ENCODE measurements at places on chromosomes 16 and 17.

DNA sequence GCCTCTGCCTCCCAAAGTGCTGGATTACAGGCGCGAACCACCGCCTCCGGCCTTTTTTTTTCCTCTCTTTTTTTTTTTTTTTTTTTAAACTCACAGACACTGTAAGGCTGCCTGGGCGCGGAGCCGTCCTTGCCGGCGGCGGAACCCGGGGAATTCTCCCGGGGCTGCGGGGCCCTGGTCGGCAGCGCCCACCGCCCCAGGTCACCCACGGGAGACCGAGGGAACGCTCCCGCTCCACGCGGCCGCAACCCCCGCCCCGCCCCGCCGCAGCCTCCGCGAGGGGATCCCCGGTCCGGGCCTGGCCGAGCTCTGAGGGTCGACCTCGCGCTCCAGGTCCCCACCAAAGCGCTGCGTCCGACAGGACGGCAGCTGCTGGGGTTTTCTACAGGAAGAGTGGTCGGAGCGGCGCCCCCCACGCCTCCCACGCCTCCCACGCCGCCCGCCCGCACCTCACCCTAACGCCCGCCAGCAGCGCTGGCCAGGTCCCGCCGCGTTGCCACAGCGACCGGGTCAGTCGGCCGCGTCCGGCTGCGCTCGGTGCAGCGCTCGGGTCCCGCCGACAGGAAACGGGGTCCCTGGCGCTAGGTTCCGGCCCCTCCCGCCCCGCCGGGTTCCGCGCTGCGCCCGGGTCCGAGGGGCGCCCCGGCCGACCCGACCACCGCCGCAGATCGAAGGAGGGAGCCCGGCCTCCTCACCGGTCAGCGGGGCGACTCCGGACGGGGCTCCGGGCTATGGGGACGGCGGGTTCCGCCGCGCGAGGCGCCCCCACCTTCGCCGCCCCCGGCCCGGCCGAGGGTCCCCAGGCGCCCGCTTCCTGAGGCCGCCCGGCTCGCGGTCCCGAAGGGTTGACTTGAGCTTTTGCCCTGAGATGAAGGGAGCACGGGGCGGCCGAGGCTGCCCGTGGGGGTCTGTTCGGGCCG, at the start of gene CCDC57:
CCDC57 (minus strand) TSS at position 512 of the 920 bp plus-strand sequence. CDS start 10,898 bp downstream, outside the sequence.
- peak; percentile 87 for DNase-seq

DNA sequence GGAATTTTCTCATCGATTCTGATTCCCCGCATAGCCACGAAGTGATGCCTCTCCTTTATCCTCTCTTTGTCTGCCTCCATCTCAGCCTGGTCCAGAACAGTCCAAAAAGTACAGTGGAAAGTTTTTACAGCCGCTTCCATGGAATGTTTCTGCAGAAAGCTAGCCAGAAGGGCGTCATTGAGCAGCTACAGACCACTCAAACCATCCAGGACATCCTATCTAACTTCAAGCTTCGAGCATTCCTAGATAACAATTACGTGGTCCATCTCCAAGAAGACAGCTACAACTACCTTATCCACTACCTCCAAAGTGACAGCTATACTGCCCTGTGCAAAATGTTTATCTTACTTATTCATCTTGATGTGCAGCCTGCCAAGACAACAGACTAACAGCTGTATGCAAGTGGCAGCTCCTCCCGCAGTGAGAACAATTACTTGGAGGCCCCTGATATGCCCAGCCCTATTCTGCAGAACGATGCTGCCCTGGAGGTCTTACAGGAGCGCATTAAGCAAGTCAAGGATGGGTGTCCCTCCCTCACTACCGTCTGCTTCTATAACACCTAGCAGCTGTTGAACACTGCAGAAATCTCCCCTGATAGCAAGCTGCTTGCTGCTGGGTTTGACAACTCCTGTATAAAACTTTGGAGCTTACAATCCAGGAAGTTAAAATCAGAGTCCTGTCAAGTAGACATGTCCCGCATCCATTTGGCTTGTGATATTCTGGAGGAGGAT, 38.9 kb downstream of the SLFN12L start:
- no peak for DNase-seq

DNA sequence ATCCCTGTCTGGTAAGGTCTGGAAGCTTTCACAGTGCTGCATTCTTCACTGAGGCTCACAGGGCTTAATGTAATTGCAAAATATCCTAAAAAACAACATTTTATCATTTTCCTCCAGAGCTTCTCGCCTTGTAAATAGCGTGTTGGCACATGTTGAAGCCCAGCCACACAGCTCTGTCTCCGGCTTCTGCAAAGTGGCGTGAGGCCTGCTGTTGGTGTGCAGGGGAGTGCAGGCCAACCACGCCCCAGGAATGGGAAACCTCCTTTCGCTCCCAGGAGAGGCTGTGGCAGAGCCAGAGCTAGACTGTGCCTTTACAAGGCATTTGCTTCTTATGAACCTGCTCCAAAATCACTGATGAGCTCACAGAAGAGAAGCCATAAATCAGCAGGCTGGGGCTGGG, 248.2 kb upstream of the MAF start:
- no peak for DNase-seq

DNA sequence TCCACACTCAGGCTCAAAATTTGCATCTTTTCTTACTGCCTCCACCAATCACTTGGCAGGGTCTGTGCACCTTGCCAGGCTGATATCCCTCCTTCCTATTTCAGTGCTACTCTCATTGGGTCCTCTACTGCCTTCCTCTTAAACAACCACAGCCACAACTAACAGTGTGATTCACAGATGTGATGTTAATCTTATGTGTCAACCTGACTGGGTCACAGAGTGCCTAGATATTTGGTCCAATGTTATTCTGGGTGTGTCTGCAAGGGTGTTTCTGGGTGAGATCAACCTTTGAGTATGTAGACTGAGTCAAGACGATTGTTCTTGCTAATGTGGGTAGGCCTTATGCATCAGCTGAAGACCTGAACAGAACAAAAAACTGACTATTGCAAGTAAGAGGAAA, 51.3 kb upstream of the IRX6 start:
- DNase-seq = no peak

DNA sequence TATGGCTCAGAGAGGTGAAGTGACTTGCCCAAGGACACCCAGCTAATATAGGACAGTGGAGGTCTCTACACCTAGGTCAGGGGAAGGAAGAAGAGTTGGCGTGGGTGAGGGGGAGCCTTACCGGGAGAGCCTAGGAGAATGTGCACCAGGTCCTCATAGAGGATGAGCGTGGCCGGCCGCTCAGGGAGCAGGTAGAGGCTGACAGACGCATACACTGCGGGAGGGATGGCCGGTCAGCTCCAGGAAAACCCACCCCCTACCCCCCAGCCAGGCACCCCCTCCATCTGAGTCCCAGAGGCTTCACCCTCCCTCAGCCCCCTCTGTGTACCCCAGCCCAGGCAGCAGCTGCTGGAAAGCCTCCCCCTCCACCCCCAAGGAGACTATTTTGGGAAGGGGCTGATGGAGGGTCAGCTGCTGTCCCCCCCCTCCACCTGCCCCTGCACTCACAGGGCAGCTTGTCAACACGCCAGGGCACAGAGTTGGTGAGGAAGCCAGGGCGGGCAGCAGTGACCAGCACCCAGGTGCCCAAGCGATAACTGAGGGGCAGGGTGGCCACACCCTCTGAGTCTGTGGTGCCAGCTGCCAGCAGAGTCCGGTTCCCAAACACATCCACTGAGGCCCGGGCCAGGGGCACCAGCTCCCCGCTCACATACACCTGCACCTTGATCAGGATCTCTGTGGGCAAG, 4.1 kb downstream of the FAM171A2 start:
- no peak for DNase-seq

- DNase-seq = no peak
Observed at GRCh38 chr17:28760601-28761562, 17.1 kb downstream of the TRAF4 start.

GRCh38 chr16:87201790-87202189, 115.4 kb downstream of the C16orf95 start:
- no peak for DNase-seq

GRCh38 chr16:165539-166374, at the start of gene HBM:
Gene HBM, plus strand, starts transcription at chr16:165978. Its CDS starts 20 bp downstream, at chr16:165998.
- no peak for DNase-seq

DNA sequence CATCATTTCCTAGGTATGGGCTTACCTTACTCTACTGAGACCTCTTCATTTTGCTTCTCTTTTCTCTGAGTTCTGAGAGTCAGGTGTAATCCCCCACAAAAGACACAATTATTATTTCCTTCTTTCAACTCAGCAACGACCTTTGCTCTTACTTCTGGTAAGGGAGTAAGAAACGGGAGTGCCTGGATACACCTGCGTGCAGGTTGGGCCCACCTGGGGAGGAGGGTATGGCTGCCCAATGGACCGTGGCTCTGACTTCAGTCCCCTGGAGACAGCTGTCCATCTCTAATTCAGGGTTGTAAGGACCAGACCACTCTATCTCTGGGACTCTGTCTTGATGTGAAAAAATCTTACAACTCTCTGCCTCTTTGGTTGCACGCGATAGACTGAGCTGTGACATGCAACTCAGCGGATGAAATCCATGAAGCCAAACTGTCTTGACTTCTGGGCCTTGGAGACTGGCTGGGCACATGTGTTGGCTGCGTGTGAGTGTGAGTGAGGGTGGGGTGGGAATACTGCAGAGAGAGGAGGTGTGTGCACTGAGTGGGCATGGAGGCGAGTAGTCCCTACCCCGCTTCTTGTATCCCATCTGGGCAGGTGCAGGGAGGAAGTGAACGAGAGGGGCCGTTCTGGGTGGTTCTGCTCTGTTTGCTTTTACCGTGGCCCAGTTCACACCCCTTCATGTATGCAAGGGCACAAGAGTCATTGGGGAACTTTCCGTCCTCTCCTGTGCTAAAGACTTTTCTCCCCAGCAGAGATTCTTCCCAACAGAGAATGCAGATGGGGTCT, 1.2 kb downstream of the TMEM238L start:
- DNase-seq = peak; percentile 58

DNA sequence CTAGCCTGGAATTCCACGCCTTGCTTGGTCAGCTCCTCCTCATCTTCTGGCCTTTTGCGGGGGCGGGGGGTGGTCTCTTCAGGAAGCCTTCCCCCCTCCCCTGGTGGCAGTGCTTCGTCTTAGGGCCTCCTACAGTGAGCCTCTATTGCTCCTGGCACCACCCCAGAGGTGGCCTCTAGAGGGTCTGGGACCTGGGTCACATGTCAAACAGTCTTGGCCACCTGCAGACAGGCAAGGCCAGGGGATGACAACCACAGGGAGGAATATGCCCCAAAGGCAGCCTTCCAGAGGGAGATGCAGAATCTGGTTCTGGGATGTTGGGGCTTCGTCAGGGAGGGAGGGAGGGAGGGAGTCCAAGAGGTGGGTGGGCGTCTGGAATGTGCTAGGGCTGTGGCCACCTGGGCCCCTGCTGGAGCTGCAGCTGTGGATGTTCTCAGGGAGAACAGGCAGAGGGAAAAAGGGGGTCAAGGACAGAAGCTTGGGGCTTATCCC, 50.6 kb downstream of the SMPD3 start:
- DNase-seq = no peak

GRCh38 chr17:74520790-74521480, 10.3 kb downstream of the CD300LB start:
- no peak for DNase-seq

DNA sequence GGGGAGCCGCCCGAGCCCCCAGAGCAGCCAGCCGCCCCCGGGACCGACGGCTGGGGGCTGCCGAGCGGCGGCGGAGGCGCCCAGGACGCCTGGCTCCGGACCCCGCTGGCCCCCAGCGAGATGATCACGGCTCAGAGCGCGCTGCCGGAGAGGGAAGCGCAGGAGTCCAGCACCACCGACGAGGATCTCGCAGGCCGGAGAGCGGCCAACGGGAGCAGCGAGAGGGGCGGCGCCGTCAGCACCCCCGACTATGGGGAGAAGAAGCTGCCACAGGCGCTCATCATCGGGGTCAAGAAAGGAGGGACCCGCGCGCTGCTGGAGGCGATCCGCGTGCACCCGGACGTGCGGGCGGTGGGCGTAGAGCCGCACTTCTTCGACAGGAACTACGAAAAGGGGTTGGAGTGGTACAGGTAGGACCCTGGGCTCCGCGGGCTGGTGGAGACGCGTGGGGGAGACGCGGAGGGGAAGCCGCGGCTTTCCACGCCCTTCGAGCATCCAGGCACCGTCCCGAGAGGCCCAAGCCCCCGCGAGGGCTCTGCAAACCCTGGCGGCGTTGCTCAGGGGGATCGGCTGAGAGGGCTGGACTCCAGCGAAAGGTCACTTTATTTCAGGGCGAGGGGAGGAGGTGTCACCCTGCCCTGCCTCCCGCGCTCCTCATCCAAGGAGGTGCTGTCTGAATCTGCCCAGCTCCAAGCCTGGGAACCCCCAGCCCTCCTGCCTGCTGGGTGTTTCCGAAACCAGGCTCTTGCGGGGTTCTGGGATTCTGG, 1.2 kb downstream of the HS3ST4 start:
- DNase-seq = no peak

DNA sequence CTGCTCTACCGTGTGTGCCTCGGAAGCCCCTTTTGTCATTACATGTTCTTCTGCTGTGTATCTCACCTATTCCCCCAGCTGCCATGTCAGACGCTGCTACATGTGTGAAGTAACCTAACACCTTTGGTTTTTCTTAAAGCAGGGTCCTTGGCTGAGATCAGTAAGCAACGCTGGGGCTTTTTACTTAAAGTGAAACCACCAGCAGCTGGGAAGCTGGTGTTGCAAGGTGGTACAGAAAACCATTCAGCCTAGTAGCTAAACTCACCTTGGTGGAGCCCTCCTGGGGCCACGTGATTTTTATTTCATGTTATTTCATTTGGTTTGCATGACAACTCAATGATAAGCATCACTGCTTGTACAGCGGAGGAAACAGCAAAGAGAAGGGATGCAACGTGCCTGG, 62.6 kb downstream of the PLCG2 start:
- DNase-seq = no peak

DNA sequence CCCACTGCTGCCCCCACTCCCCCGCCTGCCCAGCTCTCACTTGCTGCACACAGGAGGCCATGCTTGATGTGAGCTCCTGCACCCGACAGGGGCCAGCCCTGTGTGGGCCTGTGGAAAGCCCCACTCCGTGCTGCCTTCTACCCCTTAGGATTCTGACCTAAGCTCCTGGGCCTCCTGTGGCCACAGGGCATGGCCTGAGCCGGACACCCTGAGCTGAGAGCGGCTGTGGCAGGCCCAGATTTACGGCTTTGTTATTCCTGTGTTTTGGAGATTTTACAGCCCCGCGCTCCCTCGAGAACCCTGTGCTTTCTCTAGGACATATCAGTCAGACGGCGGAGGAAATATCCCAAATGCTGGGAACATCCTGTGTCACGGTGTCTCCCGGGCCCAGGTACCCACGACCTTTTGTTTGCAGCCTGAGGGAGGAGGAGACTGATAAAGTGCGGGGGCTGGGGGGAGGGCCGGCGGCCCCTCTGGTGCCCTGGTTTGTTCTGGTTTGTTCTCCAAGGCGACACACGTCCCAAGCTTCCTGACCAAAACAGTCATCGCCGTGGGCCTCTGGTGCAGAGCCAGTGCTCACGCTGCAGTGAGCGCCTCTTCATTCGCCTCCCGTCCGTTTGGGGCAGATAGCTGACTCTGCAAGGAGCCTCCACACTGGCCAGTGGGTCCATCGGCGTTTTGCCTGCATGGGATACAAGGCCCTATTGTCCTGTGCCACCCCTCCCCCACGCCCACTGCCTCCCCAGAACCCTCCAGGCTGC, 363.4 kb downstream of the C16orf95 start:
- no peak for DNase-seq

DNA sequence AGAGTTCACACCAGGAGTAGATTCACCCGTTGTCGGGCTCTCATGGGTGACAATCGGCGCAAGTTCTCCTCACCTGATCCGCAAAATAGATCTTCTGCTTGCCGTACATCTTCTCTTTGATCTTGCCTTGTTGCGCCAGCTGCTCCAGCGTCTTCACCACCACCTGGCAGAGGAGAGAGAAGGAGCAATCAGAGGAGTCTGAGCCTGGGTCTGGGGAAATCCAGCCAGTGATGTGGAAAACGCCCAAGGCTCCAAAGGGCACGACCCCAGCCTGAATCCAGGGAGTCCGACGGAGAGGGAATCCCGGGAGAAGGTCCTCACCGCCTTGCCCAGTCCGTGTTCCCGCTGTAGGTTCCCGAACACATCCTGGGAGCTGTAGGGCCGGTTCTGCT, 393 bp downstream of the PSMC3IP start:
- DNase-seq = no peak

- DNase-seq = peak; percentile 50
Observed at GRCh38 chr17:8057691-8058114, 18.8 kb downstream of the ALOX15B start.

Measured in left forelimb (tissue), 1 donor.